ENCODE measurements at places on chromosomes 6 and 20.

DNA sequence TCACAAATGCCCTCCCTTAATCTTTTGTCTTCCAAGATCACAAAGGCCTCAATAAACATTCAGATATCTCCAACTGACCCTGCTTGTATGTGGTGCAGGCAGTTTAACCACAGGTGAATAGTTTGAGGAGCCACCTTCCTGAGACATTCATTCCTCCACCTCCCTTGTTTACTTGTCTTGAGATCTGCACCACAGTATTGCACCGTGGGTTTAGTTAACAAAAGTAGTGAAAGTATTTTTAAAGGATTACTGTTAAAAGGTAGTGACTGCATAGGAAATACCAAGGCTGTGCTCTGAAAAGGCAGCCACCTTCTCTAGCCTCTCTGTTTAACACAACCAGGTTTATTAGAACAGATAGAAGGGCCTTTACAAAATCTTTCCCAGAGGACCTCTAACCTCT, 46.5 kb downstream of the SESN1 start:
- DNase-seq = no peak

DNA sequence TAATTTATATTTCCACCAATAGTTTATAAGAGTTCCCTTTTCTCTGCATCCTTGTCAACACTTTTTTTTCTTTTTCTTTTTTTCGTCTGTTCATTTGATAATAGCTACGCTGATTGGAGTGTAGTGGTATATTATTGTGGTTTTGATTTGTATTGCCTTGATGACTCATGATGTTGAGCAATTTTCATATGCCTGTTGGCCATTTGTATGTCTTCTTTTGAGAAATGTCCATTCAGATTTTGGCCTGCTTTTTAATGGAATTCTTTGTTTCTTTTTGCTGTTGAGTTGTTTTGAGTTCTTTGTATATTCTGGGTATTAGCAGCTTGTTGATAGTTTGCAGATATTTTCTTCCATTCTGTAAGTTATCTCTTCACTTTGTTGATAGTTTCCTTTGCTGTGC, 773.4 kb downstream of the KIF16B start:
- DNase-seq = no peak

DNA sequence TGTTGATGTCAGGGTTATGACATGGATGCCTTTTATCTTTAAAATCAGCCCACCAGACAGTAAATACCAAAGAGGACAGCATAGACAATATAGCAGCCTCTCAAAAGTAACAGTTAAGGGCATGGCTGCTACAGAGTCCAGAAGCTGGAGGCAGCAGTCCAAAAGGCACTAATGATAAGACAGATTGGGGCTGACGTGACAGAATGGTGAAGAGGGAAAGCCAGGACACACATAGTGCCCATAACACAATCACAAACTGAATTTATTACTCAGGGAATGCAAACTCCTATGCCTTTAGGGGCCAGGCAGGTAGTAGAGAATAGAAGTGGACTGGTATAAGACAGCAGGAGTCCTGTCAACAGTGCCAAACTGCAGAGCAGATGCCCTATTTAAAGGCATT, 40.7 kb downstream of the TP53INP2 start:
- DNase-seq = no peak

DNA sequence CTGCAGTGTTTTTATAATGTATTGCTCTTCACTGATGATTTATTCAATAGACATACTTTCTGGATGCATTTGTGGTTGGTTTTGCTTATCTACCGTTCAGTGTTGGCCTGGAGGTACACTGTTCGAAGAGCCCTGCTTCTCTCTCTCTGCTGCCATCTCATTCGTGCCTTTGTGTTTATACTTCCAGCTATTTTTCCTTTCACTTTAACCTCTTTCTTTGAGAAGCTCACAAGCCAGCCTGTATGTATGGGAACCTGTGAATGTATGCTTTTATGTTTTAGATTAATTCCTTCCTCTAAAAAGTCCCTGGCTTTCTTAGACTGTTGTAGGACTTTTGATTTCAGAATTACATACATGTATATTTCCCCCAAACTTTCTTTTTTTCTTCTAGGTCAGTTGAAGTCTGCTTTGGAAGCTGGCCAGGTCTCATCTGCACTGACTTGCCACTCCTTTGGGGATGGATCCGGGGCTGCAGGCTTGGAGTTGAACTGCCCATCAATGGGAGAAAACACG, 83.0 kb downstream of the SCAND1 start:
- DNase-seq = no peak

DNA sequence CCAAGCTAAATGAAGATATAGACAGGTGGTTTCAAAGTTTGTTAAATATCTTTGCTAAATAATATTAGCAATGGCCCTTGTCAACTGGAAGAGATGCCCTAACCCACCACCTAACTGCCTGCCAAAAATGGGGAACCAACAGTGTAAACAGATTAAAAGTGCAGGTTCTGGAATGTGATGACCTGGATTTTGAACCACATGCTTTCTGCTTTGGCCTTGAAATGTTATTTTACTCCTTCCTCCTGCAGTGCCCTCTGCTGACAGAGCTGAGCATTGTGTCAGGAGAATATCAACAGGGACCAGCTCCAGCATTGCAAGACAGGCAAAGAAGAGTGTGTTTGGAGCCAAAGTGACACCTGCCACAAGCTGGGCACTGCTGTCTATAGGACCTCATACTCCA, 226.6 kb downstream of the MYLK4 start:
- DNase-seq = no peak

DNA sequence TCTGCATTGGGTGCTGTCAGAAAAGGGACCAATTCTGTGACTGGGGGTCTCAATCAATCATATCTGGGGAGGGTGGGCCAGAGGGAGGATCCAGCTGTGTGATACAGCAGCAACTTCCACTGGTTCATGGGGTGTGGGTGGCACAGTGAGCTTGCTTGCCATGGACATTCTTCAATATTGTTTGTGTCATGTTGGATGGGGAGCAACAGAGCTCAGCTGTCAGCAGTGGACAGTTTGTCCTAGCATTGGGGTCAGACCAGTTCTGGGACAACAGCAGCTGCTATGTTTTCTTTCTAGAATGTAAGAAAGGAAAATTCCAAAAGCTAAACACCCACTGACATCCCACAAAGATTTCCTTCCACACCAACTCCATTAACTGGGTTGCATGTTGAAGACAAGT, 221.9 kb upstream of the CDH4 start:
- no peak for DNase-seq

- no peak for DNase-seq
Measured at GRCh38 chr20:34374209-34374760, 11.2 kb downstream of the ITCH start.

GRCh38 chr6:170149681-170150589, 140.9 kb downstream of the DLL1 start:
- no peak for DNase-seq

DNA sequence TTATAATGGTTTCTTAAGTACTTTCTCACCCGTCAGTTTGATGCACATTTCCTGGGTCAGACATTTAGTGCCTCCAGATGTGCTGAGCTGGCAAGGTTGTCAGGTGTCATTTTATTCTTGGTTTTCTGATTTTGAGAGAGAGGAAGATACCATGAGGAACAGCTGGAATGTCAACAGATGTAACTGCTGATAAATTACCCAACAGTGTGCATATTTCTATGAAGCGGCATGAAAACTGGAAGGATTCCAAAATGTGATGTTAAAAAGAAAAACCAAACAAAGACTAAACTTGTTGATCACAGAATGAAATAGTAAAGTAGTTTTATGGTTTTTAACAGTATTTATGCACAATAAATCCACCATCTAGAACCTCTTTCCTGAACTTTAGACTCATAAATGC, 447.3 kb downstream of the HDGFL1 start:
- no peak for DNase-seq

- DNase-seq = no peak
Measured at GRCh38 chr20:31522731-31523130, 8.5 kb downstream of the HM13 start.

GRCh38 chr6:113591896-113592827, 265.0 kb upstream of the MARCKS start:
- DNase-seq = no peak

GRCh38 chr6:19331089-19331488, 506.1 kb upstream of the ID4 start:
- DNase-seq = no peak

DNA sequence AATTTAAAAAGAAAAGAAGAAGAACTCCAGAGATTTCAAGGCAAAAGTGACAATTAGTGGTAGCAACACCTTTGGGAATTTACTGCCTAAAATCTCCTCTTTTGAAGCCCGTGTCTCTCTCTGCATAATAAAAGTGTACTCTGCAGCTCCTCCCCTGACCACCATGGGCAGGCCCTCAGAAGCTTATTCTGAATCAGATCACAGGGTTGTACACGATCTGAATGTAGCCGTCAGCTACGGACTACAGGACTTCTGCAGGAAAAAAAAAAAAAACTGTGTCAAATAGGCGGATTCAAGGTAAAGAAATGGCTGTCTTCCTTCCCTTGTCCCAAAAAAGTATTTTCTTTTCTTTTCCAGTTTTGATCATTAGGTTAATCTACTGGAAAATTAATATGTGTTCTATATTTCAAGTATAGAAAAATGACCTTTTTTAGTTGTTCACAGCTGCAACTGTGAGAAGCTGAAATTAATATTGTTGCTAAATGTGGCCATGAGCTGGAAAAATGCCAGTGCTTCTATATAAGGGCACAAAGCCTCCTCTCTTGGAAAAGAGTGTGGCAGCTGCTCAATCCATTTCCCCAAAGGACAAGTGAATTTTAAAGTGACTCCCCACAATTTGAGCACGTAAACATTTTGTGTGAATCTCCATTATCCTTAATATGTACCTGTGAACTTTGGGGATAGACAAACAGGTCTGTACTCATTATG, 397.4 kb downstream of the C6orf118 start:
- DNase-seq = no peak

- no peak for DNase-seq
Measured at GRCh38 chr6:56243518-56244070, 3.8 kb downstream of the COL21A1 start.

DNA sequence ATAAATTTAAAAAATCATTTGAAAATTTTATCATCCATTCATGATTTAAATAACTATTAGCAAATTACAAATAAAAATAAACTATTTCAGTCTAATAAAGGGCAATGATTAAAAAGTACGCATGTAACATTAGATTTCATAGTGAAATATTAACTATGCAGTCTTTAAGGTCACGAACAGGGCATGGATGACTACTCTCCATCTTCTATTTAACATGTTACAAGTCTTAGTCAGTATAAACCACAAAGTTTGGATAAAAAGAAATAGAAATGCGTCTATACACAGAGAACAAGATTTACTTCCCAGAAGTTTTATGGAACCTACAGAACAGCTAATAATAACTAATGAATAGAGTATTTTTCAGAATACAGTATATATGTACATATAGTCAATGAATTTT, 1016.0 kb downstream of the EYS start:
- DNase-seq = no peak

DNA sequence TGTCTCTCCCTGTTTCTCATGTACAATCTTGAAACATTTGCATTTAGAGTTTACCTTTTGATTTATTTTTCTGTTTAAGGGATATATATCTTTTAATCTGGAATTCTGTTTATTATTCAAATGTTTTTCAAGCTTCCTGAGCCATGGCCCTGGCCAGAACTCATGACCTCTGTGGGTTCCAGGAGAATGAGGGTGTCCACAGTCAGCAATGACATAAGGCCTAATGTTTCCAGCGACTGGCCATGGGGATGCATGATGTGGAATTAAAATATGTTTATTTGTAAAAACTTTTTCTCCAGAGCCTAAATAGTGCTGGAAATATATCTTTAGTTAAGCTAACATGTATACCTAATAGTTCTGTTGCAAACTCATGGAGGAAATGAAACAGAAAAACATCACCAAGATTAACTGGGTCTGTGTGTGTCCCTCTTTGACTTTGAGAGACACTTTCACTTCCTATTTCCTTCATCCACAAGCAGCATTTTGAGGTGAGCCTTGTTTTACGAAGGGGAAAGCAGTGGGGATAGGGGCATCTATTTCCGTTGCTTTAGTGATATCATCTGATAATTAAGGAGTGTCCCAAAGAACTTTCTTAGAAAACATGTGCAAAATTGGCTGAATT, 87.6 kb downstream of the SMOC2 start:
- no peak for DNase-seq

DNA sequence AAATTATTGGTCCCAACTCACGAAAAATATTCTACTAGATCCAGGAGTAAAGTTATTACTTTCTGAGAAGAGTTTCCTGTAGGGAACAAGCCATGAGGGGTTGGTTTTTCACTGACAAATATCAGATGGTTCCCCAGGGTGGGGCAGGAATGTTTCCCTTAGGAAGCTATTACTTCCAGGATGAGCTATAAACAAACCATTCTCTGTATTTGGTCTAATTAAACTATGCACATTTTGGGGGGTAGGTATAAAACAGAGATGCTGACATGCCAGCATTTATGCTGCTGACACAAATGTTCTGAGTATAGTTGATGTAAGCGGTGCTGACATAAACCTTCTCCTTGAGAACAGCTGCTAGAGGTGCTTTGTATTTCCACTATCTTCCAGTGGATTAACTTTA, 54.2 kb downstream of the OGFRL1 start:
- no peak for DNase-seq

GRCh38 chr6:88179692-88180091, 13.5 kb upstream of the CNR1 start:
- DNase-seq = no peak

- DNase-seq = no peak
Measured at GRCh38 chr20:38275815-38276550, 15.4 kb upstream of the KIAA1755 start.

- no peak for DNase-seq
Measured at GRCh38 chr20:58241766-58242465, 13.5 kb upstream of the ANKRD60 start.
